ENCODE measurements at places on chromosomes 4 and X. TPM values are rescaled to one million over a fixed set of nuclear protein-coding genes. Genes with fewer than 3 reads are reported as not detected.

DNA sequence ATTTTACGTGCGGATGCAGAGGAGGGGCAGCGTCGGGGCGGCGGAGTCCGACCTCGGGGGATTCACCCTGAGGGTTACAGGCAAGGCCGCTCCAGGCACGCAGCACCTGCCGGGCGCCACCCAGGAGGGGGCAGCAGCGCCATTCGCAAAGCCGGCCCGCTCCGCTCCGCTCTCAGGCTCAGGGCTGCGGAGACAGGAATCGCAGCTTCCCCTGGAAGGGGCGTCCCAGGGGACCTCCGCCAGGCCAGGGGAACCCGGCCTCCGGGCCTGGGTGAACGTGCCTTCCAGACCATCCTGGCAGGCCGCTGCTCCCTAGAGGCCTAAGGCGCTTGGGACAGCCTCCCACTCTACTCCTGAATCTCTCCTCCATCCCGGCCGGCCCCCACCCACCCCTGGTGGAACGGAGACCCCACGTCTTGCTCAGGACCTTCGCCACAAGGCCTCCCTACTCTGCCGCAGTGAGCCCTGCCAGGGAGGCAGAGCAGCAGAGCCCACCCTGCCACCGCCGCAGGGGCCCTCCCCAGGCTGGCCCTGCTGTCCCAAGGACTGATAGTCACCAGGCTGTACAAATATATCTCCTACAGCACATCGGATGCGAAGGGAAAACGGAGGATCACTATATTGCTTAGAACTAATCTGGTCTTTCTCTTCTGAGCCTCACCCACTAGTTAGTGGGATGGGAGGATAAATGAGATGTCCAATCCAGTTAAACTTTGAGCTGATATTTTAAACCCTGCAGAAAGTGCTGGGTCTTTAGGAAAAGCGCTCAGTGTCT, 115.0 kb downstream of the SMIM20 start:
- DNase-seq, result no peak

GRCh38 chr4:3291969-3292570, 751 bp upstream of the RGS12 start:
- DNase-seq, result no peak

DNA sequence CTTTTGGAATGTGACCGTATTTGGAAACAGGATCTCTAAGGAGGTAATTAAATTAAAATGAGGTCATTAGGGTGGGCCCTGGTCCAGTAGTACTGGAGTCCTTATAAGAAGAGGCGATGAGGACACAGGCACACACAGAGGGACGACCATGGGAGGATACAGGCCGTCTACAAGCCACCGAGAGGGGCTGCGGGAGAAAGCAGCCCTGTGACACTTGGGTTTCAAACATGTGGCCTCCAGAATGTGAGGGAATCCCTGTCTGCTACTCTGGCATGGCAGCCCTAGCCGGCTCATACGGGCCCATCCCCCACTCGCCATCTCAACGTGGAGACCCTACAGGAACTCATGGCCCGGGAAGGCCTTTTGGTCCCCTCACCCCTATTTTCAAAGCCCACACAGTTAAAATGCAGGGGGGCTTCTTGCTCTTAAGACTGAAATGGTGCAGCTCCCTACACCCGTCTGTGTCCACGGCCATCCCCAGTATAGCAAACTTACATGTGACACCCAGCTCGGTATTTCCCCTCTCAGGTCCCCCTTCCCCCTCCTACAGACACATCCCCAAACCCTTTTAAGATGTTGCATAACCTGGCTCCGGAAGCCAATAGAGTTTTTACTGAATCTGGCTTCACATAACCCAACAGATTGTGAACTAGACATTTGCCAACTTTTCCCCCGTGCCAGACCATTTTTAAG, 124.1 kb upstream of the TBL1X start:
- DNase-seq, result no peak

GPR82 gene
- not detected for polyA plus RNA-seq

GRCh38 chr4:22372986-22373385, 142.9 kb downstream of the ADGRA3 start:
- DNase-seq, result no peak

DNA sequence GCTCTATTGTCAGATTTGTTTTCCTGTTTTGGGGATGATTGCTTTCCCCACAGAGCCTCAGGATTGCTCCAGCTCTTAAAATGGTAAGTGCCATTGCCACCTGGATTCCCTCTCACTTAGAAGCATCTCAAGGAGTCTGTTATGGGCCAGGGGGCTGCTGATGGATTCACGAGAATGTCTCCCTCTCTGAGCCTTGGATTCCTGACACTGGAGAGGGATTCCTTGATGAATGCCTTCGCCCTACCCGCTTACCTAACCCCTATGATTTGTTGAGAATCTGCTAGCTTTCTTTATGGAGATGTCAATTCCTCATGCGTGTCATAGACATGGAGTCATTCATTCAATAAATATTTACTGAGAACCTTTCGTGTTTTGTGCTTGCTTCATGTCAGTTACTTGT, 36.9 kb upstream of the TENM3 start:
- DNase-seq, result no peak

GRCh38 chr4:7419961-7420660, 14.6 kb downstream of the PSAPL1 start:
- DNase-seq, result no peak

RBM47 gene
- 3.3 TPM for polyA plus RNA-seq

MED14 gene
- polyA plus RNA-seq, result 7.0 TPM

All from foreskin keratinocyte (primary cell).